ENCODE measurements at places on chromosomes 1 and 21.

DNA sequence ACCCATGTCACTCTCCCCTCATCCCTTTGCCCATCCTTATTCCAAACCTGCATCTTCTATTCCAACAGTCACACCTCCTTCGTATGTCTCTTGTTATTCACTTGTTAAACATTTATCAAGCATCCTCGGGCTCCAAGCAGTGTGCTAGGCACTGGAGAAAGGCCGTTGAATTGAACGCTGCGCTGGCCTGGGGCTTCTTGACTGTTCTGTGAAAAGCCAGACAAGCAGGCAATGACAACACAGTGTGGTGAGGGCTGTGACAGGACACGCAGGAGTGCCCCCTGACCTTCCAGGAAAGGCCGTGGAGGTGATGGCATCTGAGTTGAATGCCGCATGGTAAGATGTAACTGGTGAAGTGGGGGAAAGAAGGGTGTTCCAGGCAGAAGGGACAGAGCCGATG, 19.2 kb downstream of the ETV3 start:
- no peak for DNase-seq

GRCh38 chr1:195872376-195872775, 735.9 kb downstream of the KCNT2 start:
- no peak for DNase-seq

- no peak for DNase-seq
Observed at GRCh38 chr1:212040629-212041412, 5.3 kb downstream of the DTL start.

- no peak for DNase-seq
Observed at GRCh38 chr1:62613890-62614289, 16.6 kb downstream of the ANGPTL3 start.

- DNase-seq: no peak
Observed at GRCh38 chr1:233959102-233959501, 54.6 kb downstream of the SLC35F3 start.

DNA sequence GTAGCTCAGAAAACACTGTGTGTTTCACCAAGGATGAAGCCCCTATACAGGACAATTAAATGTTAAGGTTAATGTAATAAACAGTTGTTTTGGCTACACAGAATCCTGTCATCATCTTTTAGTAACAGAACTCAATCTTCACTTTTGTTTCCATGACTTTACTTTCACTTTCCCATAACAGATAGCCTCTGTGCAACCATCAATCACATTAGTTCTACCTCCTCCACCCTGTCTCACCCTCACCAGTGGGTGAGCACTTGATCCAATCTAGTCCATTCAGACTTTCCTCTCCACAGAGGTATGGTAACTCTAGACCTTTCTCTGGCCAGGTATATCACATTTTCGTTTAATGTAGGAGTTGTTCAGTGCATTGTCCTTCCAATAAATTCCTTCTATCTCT, 1018.5 kb downstream of the ADGRL2 start:
- DNase-seq: no peak

DNA sequence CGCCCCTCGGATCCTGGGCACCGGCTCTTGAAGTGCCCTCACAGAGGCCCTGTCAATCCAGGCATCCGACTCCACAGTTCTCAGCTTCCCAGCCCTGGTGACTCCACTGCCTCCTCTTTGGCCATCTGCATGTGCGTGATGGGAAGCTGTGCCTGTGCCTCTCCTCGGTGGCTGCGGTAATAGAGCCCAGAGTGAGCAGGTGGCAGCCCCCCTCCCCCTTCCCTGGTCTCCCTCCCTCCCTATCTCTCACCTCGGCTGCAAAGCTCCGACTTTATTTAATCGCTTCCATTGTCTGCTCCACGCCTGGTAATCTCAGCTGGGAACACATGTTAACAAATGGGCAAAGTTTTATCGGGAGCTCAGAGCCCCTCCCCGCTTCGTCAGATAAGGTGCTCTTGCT, 91.9 kb downstream of the IGSF21 start:
- DNase-seq: no peak

DNA sequence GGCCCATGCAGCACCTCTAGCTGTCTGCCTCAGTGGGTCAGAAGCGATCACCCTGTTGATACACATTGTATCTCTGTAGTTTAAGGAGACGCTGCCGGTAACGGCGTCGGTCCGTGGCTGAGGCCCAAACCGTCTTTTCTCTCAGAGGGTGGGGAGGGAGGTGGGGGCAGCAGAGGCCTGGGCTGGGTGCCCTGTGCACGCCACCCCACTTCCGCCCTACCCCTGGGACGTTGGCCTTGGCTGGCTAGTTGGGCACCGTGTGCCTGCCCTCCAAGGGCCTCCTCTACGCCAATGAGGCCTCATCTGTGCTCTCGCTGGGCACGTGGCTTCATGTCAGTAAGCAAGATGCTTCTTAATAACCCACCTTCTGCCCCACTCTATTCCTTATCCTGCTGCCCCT, 9.4 kb downstream of the ZC3H12A start:
- no peak for DNase-seq

DNA sequence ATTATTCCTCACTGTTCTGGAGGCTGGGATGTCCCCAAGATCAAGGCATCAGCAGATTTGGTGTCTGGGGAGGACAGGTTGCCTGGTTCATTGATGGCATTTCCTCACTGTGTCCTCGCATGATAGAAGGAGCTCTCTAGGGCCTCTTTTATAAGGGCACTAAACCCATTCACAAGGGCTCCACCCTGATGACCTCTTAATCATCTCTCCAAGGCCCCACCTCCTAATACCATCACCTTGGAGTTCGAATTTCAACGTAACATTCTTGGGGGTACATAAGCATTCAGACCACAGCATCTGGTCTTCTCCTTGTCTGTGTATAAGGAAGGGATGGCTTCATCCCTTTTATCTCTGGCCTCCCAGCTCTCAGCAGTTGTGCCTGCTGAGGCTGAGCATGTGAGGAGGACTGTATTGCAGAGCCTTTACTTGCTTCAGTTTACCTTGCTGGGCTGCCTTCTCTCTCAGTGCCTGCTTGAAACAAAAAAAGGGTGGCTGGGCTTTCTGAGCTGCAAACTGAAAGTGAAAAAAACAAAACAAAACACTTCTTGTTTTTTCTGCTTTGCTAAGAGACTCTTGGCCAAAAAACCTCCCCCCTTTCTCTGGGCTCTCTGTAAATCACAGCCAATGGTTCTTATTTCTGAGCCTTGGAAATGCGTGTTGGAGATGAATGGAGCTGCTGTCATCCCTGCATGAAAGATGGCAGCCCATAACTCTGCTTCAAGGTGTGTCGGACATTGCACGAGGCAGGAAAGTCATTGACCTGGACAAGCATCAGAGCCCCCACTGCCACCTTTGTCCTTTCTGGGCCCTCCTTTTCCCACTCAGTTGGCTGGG, 75.8 kb downstream of the RHOU start:
- no peak for DNase-seq

DNA sequence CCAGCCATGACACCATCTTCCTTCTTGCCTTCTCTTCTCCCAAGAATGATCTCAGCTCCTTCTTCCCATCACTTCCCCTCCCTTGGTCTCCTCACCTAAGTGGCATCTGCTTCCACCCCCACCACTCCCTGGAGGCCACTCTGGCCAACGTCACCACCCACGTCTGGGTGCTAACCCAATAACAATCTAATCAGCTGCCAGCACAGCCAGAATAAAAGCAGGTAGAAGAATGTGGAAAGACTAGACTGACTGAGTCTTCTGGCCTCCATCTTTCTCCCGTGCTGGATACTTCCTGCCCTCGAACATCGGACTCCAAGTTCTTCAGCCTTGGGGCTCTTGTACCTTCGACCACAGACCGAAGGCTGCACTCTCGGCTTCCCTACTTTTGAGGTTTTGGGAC, 245.3 kb upstream of the CSF3R start:
- no peak for DNase-seq

- no peak for DNase-seq
Observed at GRCh38 chr1:26706315-26706714, 10.5 kb downstream of the ARID1A start.

- no peak for DNase-seq
Observed at GRCh38 chr1:95542936-95543335, 308.9 kb downstream of the RWDD3 start.
